ENCODE measurements at places on chromosomes 16 and 17.

GRCh38 chr17:78013683-78014467, 55.4 kb downstream of the TNRC6C start:
- peak; percentile 77 for DNase-seq

DNA sequence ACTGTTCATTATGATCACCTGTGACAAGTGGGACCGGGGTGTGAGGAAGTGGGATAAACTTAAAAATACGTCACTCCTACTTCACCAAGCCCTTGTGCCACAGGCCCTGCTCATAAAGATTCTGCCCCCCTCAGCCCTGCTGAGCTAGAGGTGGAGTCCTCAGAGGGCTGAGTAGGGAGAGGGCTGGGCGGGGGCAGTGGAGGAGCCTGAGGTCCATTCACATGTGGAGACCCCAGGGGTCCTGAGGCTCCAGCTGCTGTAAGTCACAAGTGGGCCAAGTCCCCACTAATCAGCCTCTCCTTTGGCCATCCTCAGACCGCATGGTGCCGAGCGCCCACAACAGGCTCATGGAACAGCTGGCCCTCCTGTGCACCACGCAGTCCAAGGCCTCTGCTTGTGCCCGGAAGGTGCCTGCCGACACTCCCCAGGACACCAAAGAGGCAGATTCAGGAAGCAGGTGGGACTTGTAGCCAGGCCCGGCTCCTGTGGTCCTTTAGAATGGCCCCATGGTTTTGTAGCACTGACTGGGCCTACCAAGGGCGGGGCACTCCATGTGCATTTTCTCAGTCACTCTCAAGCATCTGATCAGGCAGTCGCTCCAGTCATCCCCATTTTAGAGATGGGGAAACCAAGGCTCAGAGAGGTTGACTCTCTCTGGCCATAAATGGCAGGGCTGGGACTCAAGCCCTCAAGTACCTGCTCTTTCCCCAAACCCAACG, 10.4 kb downstream of the DNAAF8 start:
- DNase-seq, result no peak

GRCh38 chr17:44323359-44324091, 1.1 kb downstream of the SLC25A39 start:
- DNase-seq, result no peak

- DNase-seq, result no peak
Observed at GRCh38 chr16:11966173-11966572, 1.2 kb downstream of the TNFRSF17 start.

- no peak for DNase-seq
Observed at GRCh38 chr17:8668176-8668740, 37.7 kb upstream of the MYH10 start.

DNA sequence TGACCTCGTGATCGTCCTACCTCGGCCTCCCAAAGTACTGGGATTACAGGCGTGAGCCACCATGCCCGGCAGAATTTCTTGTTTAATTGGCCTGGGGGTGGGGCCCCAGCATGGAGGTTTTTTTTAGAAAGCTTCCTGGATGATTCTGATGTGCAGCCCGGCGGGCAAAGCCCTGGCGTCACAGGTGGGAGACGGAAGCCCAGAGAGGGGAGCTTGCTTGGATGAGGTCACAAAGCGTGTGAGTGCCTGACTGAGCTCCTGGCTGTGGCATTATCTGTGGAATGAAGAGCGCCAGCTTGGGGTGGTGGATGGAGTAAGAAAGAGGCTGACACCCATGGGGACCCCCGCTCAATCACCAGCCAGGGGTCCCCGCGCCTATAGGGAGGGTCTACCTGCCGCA, 4.1 kb downstream of the VASN start:
- DNase-seq, result no peak

- DNase-seq, result peak; percentile 77
Observed at GRCh38 chr17:50206604-50207293, 5.3 kb upstream of the COL1A1 start.

DNA sequence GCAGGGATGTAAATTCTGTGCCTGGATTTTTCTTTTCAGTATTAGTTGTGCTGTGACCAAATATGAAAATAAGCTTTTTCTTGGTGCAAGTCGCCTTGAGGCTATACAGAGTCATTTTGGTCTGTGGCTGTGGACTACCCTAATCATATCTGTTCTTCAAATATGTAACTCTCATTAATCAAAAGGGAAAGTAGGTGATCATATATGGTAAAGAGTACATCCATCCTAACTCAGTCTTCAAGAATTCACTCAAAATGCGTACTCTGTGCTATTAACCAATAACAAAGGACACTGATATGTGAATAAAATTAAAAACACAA, 2.6 kb downstream of the CPD start:
- DNase-seq, result no peak

GRCh38 chr17:31140111-31140510, 45.3 kb downstream of the NF1 start:
- DNase-seq, result no peak

DNA sequence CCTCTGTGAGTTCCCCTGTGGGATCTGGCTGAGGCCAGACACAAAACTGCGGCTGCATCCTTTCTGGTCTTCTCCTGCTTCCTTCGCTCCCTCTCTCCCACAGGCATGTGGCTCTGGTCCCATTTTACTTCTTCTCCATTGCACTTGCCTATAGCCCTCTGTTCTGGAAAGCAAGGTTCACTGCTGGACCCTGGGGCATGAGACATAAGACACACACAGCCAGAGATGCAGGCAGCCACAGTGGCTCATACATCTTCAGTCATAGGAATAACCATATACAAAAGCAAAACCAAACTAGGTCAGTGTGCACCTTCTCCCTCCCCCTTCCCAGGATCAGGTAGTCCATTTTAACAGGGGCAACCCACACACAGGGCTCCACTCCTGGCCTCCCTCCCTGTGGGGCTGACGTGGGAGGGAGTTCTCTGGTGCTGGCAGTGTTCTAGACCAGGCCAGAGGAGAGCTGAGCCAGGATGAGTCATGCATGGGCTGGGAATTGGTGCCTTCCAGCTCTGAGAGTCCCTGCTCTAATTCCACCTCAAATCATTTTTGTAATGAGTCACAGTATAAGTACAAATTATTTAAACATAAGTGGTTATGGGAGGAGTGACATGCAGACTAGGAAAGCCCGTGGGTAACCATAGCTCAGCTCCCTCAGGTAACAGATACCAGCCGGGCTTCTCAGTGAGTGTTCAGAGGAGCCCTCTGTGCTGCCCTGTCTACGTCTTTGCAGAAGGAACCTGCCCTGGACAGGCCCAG, 58.0 kb downstream of the ASIC2 start:
- peak; percentile 91 for DNase-seq

- DNase-seq, result no peak
Observed at GRCh38 chr17:37558299-37558698, 50.9 kb downstream of the SYNRG start.

DNA sequence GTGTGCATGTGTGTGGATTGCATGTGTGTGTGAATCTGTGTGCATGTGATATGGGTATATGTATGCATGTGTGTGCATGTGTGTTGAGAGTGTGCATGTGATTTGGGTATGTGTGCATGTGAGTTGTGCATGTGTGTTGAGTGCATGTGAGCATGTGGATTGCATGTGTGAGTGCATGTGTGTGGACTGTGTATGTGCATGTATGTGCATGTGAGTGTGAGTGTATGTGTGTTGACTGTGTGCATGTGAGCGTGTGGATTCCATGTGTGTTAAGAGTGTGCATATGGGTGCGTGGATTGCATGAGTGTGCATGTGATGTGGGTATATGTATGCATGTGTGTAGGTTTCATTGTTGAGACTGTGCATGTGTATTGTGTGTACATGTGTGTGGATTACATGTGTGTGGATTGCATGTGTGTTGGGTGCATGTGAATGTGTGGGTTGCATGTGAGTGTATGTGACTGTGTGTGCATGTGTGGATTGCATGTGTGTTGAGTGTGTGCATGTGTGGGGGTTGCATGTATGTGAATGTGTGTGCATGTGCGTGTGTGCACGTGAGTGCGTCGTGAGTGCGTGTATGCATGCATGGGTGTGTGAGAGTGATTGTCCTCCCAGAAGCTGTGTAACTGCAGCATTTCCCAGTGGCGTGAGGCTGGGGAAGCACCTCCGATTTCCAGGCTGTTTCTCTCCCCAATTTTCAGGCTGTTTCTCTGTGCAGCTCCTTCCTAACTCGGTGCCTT, 19.4 kb downstream of the C1QTNF1 start:
- DNase-seq, result no peak

GRCh38 chr17:60165971-60166370, 16.2 kb downstream of the CA4 start:
- no peak for DNase-seq

- no peak for DNase-seq
Observed at GRCh38 chr16:27084307-27085028, 17.7 kb downstream of the C16orf82 start.

DNA sequence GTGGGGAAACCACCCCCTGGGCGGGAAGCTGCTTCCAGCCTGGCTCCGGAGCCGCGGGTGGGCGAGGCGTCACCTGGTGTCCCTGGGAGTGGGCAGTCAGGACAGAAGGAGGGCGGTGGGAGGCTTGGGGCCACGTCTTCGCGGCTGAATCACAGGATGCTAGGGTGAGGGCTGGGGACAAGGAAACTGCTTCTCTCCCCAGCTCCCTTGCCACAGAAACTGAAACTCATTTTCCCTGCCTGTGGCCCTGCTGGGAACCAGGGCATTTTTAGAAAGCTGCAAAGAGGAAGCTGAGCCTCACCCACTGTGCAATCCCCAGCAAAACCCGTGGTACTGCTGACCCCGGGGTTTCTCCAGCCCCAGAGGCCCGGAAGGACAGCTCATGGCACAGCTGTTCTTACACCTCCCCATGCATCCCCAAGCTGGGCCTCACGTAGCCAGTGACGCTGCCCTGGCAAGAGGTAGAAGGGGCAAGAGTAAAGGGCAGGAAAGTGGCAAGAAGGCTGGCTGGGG, 8.2 kb downstream of the RHBDF2 start:
- DNase-seq, result peak; percentile 34

GRCh38 chr17:1286379-1287106, 7.1 kb downstream of the TRARG1 start:
- no peak for DNase-seq

- peak; percentile 52 for DNase-seq
Observed at GRCh38 chr17:60971515-60972369, 294.1 kb downstream of the BCAS3 start.

DNA sequence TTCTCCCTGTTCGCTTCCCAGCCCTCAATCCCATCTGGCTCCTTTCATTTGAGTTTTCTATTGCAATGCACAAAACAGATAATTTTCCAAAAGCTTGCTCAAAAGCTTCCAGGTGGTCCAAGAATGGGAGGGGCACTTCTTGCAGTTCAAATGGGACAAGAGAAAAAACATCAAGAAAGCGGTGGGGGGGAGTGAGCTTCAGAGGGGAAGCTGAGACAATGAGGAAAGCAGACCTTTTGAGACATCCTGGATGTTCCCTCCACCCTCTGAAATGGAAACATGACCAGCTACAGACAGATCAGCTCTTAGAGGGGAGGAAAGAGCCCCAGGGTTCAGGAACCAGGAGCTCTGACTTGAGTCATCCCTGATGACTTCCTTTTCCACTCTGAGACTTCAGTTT, 368.2 kb downstream of the SLC39A11 start:
- no peak for DNase-seq

- no peak for DNase-seq
Observed at GRCh38 chr16:56930486-56931270, 1.3 kb upstream of the HERPUD1 start.

GRCh38 chr16:82784573-82784968, 157.8 kb downstream of the CDH13 start:
- DNase-seq, result no peak

- peak; percentile 30 for DNase-seq
Observed at GRCh38 chr17:30579610-30580315, 102.6 kb downstream of the GOSR1 start.

- DNase-seq, result no peak
Observed at GRCh38 chr17:19494961-19495806, 38.5 kb upstream of the SLC47A1 start.

DNA sequence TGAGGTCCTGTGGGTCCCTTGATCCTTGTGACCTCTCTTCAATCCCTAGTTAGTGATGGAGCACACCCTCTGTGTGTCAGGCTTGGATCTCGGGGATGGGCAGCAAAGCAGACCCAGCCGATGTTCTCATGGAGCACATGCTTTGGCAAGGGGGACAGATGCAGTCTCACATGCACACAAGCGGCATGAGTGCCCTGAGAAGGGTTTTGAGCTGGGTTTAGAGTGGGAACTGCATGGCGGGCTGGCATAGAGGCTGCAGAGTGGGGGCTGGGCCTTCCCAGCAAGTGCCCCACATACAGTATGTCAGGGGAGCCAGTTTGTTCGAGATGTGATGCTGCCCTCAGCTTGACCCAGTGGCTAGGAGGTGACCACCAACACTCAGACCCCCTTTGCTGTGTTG, 41.6 kb downstream of the B9D1 start:
- no peak for DNase-seq

DNA sequence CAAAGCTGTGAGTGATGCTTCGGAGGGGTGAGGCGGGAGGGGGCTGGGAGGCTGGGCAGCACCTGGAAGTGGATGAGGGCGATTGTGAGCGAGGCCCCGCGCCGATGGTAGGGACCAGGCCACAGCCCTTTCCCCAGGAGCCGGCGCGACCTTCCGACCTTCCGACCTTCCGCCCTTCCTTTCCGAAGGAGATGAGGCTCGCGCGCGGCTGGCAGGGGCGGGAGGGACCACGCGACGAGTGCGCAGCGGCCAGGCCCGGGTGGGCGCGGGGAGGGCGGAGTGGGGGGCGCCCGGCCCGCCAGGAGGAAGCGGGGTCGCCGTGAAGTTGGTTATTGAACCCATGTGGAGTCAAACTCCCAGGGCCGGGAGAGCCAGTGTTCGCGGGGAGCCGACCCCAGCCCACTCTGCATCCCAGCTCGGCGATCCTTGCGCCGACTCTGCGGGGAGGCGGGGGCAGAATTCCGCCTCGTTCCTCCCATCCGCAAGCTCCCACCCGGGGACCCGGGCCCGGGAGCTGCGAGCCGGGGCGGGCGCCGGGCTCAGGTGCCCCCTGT, 56.6 kb downstream of the RAP1GAP2 start:
- DNase-seq, result no peak

DNA sequence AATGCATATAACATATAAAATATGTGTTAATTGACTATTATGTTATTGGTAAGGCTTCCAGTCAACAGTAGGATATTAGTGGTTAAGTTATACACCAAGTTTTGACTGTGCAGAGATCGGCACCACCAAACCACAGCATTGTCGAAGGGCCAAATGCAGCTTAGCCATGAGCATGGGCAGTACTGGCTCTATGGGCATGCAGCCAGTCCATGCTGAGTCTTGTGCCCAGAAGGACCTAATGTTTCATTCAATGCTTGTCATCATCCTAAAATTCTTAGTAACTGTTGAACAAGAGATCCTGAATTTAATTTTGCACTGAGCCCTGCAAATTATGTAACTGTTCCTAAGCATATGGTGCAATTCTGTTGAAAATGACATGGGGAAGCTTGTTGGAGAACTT, 233.4 kb upstream of the HS3ST3A1 start:
- DNase-seq, result no peak

GRCh38 chr17:57914273-57915142, 40.7 kb downstream of the CUEDC1 start:
- DNase-seq, result no peak

- DNase-seq, result no peak
Observed at GRCh38 chr17:36505171-36505570, 18.7 kb downstream of the ZNHIT3 start.

GRCh38 chr16:88337021-88337420, 45.7 kb upstream of the ZNF469 start:
- DNase-seq, result no peak
